ENCODE measurements at places on chromosomes 1 and 21.

GRCh38 chr1:156652992-156653355 lies 11.1 kb downstream of the BCAN start:
- no peak for DNase-seq

GRCh38 chr1:218739426-218739825 lies 394.3 kb downstream of the TGFB2 start:
- no peak for DNase-seq

GRCh38 chr1:248593226-248593625 lies 4.3 kb downstream of the OR2T10 start:
- DNase-seq: no peak

- DNase-seq: no peak
Observed at GRCh38 chr1:19045898-19046880, 89.7 kb upstream of the IFFO2 start.

- DNase-seq: peak; percentile 49
Observed at GRCh38 chr1:82225421-82226185, 424.9 kb downstream of the ADGRL2 start.

DNA sequence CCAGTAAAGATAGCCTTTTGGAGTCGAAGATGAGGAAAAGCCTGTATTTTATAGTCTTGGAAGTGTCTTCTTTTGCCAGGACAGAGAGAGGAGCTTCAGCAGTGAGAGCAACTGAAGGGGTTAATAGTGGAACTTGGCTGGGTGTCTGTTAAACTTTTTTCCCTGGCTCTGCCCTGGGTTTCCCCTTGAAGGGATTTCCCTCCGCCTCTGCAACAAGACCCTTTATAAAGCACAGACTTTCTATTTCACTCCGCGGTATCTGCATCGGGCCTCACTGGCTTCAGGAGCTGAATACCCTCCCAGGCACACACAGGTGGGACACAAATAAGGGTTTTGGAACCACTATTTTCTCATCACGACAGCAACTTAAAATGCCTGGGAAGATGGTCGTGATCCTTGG lies at the start of gene VCAM1:
Gene VCAM1, plus strand, starts transcription at position 253 of the 400 bp plus-strand sequence. Its CDS starts 119 bp downstream, at position 372.
- no peak for DNase-seq

GRCh38 chr1:116521186-116521585 lies 49.6 kb downstream of the CD58 start:
- no peak for DNase-seq

DNA sequence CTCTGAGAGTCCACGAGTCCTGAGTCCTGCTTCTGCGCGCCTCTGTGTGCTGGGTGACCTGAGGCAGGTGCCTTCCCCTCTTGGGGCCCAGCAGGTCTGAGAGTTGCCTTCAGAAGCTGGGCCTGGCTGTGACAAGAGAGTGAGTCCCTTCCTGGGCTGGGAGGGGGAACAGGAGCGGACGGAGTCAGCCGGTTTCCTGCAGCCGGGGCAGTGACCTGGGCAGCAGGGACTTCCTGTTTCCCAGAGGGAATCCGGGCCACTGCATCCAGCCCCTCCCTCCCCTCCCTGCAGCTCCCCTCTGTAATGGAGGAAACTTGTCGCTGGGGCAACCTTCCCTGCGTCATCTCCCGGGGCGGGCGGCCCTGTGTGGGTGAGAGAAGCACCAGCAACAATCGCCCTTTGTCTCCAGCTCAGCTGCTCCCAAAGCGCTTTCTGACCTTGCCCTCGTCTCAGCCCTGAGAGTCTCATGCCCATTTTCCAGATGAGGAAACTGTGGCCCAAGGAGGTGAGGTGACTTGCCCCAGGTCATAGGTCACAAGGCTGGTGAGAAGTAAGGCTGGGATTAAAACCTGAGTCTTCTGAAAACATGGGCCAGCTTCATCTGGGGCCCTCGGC lies 61.1 kb downstream of the SDC3 start:
- DNase-seq: no peak

GRCh38 chr1:185017966-185018365 lies 27.4 kb upstream of the RNF2 start:
- DNase-seq: no peak

DNA sequence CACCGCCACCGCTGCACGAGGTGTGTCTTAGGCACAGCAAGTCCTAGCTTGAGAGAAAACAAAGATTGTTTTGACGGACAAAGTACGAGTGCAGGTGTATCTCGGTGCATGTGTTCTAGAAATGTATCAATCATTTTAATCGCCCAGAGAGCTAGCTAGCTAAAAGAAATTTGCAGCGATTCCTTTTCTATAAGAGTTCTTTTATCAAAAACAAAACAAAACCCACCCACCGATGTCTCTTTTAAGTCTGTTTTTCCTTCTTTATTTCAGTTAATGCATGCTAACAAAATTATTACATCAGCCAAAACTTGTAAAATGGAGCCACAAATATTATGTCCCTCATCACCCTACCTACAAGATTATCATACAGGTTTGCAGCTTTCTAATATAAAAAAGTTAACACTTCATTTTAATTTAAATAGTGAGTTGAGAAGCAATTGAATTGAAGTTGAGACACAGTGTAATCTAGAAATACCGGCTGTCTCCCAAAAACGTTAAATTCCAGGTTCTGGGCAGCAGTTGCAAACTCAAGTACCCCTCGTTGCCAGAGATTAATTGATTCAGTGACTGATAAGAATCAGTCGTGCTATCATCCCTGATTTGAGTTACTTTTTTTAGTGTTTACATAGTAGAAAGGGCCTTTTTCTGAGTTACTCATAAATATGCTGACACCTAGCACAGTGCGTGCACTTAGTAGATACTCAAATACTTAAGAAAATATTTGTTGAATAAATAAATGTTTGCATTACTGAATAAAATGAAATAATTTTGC lies 1.5 kb upstream of the SYDE2 start:
- DNase-seq: peak; percentile 5

DNA sequence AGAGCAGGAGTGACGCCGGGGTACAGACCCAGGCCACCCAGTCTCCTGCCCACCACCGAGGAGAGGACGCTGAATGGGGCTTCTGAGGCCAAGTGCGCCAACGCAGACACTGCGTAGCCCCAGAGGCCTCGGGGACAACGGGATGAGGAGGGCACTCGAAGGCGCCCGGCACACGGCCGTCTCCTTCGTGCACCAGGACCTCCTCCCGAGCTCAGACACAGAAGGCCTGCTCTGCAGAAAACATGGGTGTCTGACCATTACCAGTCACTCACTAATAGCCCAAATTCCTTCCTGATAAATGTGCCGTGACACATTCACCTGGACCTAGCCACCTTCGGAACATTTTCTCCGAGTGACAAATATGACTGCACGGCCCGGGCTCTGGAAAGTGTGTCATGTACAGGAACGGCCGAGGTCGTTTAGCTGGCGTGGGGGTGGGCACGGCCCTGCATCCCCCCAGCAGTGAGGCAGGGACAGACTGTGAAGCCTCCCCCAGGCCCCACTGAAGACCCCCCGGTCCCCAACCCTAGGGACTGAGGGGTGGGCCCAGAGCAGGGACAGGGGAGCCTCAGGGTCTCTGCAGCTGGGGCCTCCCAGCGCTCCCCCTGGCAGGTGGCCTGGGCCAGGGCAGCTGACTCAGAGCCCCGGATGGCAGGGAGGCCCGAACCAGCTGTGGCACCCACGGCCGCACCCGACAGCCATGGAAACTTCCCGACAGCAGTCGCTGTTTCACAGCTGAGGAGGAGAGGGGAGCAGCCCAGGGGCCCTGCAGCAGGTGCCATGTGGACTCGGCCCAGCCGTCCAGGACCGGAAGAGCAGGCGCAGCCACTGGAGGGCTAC lies 16.7 kb upstream of the COL6A2 start:
- no peak for DNase-seq

DNA sequence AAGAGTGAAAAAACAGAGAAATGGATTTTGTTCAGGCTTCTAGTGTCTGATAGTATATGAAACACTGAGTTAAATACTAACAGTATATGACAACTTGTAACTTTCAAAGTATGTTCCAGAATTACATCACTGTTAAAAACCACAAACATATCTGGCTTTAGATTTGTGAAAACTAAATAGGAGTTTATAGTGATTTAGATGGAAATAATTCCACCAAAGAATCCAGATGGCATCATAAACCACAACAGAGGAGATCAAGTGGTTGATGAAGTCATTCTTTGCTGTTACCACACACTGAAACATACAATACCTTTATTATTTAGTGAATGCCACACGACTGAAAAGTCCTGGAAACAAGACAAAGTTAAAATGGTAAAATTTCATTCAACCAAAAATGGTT lies 37.2 kb downstream of the ALG14 start:
- DNase-seq: no peak

DNA sequence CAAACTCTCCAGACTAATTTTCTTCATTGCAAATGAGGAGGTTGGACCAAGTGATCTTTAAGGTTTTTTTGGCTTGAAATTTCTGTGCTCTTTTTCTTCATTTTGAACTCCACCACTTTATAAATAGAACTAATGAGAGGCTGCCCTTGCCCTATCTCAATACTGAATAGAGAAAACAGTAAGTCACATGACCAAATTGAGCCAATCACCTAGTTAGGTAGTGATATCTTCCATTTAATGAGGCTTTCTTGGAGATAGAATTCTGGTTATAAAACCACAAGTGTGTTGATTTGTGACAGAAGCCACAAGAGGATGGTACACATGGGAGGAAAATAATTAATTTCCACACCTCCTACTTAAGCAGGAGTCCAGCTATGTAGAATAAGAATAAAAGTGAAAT lies 263.4 kb upstream of the SNX7 start:
- no peak for DNase-seq

DNA sequence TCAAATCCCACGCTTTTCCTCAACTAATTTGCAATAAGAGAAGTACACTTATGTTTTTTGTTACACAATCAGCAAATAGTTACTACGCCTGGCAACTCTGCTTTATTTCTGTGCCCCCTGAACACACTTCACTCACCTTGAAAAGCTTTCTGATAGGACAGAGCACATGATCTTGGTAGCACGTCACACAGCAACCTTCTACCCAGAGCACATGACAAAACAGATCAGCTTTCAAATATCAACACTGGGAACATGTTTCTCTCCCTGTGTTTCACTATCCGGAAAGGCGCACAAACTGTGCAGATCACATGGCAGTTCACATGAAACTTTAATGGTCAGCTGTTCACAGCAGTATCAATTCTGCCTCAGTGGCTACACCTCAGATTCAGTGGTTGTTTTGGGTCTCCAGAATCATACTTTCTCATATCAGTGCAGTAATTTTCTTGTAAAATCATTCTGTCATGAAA lies 2.2 kb downstream of the SLC19A2 start:
- peak; percentile 7 for DNase-seq

GRCh38 chr1:14339288-14339687 lies 259.2 kb upstream of the KAZN start:
- no peak for DNase-seq

DNA sequence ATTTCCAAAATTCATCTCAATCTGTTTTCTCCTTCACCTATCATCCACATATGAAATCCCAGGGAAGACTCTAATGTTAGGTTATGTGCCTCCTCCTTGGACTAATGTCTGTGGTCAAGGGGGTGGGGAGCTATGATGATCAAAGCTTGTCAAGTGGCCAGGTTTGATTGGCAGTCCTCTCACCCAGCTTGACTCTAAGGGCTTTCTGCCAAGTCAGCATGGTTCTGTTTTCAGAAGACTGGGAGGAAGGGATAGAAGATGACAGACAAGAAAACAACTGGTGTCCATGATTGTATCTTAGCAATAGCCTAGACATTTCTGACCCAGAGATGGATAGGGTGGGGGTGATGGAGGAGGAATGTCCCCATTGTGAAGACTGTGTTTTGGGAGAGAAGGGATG lies 9.1 kb upstream of the THEM5 start:
- no peak for DNase-seq

DNA sequence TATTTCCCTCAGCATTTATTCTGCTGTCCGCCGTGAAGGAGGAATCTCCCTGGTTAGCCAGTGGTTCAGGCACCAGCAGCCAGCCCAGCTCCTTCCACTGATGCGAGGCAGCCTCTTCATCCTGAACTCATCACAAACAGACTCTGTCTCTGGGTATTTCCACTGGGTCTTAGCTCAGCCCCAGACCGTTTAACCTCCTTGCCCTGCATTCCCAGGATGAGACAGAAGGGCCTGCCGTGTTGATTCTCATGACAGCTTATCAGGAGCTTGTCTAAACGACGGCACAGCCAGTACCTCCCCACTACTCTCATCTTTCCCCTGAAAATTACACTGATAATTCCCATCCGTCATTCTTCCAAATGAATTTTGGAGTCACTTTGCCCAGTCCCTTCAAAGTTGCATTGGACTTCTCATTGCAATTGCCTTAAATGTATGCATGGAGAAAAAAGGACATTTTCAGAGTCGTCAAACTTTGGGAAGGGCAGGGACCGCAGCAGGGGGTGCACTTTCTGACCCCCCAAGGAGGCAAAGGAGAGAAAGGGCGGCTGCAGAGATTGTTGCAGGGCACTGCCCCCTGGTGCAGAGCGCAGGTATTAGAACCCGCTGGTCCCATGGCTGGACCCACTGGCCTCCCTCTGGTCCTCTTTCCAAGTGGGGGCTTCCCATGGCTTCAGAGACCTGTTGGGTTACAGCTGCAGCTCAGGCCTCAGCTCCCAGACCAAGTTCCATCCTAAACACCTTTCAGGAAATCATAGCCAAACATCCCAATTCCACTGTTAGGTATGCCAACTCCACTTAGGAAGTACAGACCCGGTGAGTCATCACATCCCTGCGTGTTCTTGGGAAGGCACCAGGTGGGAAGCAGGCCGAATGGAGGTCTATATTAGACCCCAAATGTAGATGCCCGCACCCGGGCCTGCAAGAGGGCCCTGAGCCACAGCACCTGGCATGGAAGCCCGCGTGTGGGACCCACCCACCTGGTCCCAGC lies 3.7 kb upstream of the MEGF6 start:
- peak; percentile 53 for DNase-seq

GRCh38 chr1:164064501-164064900 lies 494.5 kb upstream of the PBX1 start:
- no peak for DNase-seq

GRCh38 chr1:117925981-117926380 lies 3.4 kb downstream of the GDAP2 start:
- no peak for DNase-seq

- no peak for DNase-seq
Observed at GRCh38 chr21:31406510-31406909, 62.4 kb upstream of the TIAM1 start.

DNA sequence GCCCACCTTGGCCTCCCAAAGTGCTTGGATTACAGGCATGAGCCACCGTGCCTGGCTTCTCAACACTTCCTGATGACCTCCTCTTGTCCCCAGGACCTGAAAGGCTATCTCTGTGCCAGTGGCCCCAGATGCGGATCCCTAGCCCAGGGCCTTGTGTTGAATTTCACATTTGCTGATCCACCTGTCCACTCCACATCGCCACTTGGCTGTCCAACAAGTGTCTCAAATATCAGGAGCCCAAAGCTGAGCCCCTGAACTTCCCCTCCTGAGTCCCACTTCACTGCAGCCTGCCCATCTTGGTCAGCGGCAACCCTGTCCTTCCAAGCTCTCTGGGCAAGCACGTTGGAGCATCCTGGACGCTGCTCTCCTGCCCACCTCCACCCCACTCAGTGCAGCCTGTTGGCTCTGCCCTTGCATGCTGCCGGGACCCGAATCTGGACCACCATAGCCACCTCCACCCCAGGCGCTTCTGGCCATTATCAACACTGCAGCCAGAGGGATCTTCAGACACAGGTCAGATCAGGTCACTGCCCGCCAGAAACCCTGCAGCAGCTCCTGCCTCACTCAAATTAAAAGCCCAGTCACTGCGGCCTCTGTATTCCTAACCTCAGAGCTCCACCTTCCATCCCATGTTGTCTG lies 352.5 kb upstream of the VAMP3 start:
- no peak for DNase-seq
